ENCODE measurements at places on chromosomes 2 and 18.

DNA sequence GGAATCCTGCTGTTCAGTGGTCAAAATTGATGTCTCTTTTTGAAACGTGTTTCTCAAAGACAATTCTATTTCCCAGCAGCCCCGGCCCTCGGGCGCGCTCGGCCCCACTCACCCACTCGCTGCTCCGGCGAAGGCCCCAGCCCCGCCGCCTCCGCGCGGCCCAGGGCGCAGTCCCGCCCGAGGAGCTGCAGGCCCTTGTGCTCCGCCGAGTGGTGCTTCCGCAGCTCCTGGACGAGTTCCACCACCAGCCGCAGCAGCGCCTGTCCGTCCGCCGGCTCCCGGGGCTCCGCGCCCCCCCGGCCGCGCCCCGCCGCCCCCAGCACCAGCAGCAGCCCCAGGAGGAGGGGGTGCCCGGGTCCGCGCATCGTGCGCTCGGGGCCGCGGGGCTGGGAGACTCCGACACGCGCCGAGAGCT lies 413 bp downstream of the ALKAL2 start:
- DNase-seq = no peak

GRCh38 chr2:42132191-42132965 lies 36.8 kb upstream of the EML4 start:
- DNase-seq = no peak

GRCh38 chr2:140502951-140503630 lies 1627.7 kb downstream of the LRP1B start:
- DNase-seq = no peak

- no peak for DNase-seq
Measured at GRCh38 chr18:61596296-61596695, 263.1 kb downstream of the CDH20 start.

Measured in dorsolateral prefrontal cortex (tissue), 122 donors.